Left colon (tissue), 2 donors: ENCODE measurements at places on chromosomes 4 and X. TPM values are rescaled to one million over a fixed set of nuclear protein-coding genes. Genes with fewer than 3 reads are reported as not detected.

DNA sequence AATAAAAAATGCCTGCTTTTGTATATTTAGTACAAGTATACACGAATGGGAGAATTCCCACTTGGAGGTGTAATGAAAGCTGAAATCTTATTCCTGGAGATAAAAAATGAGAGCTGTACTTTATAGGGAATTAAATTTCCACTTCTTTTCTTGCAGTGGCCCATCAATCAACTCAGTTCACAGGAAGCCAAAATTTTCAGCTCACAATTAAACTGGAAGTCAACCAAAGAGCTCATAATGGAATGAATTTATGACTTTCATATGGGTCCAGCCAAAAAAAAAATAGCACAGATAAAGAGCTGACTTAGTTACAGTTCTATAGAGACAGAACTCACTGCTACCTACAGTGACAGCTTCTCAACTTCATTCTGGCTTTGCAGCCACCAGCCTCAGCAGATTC, 115.2 kb upstream of the TBC1D9 start:
- DNase-seq: no peak

GRCh38 chrX:87338510-87338909, 179.1 kb upstream of the KLHL4 start:
- DNase-seq: no peak

DNA sequence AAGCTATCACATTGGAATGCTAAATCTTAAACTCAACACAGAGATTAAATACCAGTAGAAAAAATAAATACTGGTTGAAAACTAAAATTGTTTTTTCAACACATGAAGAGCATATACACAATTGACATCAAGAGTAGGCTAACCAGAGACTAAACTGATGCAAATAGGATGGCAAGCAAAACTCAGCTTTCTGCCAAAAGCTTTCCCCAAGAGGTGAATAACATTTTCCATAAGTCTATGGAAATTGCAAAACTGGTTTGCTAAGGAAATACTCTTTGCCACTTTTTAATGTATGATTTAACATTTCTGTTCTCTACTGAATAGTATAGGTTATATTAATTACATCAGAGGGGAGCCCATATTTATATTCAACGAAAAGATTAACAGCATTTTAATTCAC, 23.8 kb downstream of the IQCM start:
- DNase-seq: no peak

DNA sequence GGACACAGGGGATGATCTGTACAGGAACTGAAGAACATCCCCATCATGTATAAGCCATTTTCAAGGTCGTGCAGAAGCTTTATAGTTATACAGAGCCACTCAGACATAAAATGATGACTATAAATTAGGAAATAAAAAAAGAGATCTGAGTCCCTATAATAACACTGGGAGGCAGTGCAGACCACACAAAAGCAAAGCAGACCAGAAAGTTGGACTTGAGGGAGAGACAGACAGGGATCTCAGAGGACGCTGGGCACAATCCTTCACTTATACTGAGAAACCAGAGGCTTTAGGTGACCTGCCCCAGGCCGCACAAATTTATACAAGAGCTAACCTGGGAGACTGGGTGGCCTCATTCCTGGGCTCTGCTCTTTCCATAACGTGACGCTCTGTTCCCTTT, 70.5 kb downstream of the HADH start:
- no peak for DNase-seq

DNA sequence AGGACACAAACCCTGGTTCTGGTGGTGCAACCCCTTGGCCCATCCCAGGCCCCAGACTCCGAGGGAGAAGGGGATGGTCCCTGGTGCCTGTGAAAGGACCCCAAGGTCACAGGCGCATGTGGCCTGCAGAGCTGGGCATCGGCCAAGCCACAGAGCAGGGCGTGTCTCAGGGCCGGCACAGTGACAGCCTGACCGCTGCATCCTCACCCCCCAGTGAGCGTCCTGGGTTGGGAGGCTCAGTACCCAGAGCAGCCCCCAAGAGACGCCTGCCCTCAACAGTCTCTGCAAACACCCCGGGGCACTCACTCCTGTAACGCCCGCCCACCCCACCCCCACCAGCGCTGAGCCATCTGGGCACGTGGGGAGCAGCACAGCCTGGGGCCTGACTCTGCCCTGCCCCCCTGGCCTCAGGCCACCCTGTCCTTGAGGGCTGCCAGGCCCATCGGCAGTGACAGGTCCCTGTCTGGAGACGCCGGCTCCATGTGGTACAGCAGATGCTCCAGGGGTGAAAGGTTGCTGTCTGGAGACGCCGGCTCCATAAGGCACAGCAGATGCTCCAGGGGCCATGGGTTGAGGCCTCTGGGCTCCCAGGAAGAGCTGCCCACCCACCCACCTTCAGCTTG, 24.5 kb upstream of the CPLX1 start:
- DNase-seq: no peak

DNA sequence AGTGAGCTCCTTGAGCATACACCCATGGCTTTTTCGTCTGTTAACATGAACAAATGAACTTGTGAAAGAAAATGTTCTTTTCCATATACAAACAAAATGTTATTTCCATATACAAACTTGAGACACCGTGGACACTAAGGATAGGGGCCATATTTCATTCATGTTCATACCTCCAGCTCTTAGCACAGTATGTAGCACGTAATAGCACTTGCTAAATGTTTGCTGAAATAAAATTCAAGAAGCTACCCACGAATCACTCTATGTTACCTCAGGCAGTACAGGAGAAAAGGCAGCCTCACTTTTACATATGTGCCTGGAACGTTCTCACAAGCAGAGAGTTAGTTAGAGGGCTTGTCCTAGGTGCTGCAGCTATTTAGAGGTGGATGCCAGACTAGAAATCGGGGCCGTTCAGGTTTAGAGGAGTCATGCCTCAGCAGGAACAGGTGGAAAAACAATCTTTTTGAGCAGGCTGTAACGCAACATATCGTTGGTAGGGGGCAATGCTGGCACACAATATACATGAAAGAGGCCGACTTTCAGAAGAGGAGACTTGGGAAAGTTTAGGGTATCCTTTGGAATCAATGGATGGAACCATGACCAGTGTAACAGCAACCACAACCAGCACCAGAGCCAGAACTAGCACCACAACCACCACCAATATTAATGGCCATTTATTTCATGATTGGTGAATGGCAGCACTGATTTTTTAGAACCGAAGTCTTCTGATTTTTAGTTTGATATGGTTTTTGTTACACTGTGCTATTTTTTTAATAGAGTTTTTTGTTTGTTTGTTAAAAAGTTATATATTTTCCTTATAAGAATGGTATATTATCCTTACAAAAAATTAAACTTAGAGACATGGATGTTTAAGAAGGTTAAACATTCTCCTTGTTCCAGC, 14.8 kb upstream of the PAQR3 start:
- DNase-seq: no peak

DNA sequence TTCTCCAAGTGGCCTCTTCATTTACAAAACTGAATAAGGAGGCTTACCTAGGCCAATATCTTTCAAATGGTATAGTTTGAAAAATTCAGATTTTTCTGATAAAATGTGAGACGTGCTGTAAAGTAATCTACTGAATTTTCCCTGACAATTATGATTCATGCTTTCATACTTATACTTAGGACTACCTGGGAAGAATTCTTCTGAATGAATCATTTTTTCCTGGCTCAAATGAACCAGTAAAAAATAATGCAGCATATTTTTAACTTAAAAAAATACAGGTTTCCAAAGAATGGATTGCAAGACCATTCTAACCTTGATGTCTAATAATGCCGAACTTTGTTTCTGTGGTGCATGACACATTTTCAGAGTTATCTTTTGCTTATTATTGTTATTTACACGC, 375.4 kb downstream of the ZNF674 start:
- DNase-seq: no peak

- no peak for DNase-seq
Measured at GRCh38 chr4:60656171-60656570, 544.0 kb upstream of the ADGRL3 start.

- DNase-seq: no peak
Measured at GRCh38 chr4:81352446-81352835, 119.3 kb downstream of the RASGEF1B start.

- no peak for DNase-seq
Measured at GRCh38 chr4:143252478-143252877, 67.8 kb downstream of the USP38 start.

DNA sequence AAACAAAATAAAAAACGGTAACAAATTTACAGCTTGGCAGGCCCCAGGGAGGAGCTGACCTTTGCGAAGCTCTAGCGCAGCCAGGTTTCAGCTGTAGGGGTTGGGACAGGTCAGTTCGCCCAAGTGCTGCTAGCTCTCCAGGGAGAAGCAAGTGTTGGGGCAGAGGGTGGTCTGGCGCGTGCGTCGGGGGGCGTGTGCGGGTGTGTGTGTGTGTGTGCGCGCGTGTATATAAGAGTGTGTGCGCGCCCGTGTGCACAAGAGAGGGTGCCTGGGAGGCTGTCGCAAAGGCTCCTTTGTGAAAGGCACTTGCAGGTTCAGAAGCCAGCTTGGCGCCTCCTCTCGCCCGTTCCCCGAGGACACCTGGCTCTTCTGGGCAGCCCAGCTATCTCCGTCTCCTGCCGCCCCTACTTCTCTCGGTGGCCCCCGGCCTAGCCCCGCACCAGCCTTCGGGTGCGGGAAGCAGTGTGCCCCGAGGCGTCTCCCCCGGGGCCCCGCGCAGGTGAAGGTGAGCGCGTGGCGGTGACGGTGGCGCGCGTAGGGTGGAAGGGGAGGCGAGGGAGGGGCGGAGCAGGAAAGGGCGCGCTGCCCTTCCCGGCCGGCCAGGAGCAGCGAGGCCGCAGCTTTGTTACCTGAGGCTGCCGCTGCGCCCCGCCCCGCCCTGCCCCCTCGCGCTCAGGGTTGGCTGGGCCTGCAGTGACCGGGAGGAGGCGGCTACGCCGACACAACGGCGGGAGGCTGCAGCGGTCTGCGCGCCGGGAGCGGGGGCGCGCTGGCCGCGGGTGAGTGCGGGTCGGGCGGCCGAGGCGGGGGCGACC, at the start of gene FHDC1:
Gene FHDC1 (plus strand): TSS at position 693 of the 815 bp plus-strand sequence. CDS start 6,735 bp downstream, outside the sequence.
- DNase-seq: peak; percentile 87

DNA sequence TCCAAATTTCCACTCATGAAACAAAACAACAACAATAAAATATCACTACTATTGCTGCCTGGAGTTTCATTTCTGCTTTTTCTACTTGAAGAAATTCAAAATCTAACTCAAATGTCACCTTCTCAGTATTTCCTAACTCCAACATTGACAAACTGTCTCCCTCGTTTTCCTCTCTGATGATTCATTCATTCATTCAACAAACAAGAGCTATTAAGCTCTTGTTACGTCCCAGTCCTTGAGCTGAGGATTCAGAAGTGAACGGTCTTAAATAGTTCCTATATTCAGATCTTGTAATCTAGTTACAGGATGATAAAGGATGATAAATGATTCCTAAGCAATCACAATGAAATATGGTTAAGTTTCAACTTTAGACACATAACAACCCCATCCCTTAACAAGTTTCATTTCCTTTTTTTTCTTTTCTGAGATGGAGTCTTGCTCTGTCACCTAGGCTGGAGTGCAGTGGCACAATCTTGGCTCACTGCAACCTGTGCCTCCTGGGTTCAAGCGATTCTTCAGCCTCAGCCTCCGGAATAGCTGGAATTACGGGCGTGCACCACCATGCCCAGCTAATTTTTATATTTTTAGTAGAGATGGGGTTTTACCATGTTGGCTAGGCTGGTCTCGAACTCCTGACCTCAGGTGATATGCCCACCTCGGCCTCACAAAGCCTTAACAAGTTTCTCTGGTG, 1.7 kb downstream of the SLC9B2 start:
- no peak for DNase-seq

- DNase-seq: no peak
Measured at GRCh38 chr4:76035799-76036380, at the start of gene CXCL11. Gene CXCL11 (minus strand): TSS chr4:76036070. CDS start chr4:76035987, 83 bp downstream.

- no peak for DNase-seq
Measured at GRCh38 chr4:105306820-105307219, 160.1 kb downstream of the TET2 start.

The NCAPG gene
- total RNA-seq: 2.8 TPM

The PAGE1 gene
- not detected for total RNA-seq

The DDX53 gene
- total RNA-seq: not detected

The STBD1 gene
- 40.9 TPM for total RNA-seq

The FREM3 gene
- total RNA-seq: not detected
